ENCODE measurements at places on chromosomes 2 and 18.
A peak's percentile ranks its signal among the peaks of the same experiment; 100 is the strongest.

- no peak for DNase-seq
These were observed 172.9 kb downstream of the CELF4 start for GRCh38 chr18:37392648-37393047.

DNA sequence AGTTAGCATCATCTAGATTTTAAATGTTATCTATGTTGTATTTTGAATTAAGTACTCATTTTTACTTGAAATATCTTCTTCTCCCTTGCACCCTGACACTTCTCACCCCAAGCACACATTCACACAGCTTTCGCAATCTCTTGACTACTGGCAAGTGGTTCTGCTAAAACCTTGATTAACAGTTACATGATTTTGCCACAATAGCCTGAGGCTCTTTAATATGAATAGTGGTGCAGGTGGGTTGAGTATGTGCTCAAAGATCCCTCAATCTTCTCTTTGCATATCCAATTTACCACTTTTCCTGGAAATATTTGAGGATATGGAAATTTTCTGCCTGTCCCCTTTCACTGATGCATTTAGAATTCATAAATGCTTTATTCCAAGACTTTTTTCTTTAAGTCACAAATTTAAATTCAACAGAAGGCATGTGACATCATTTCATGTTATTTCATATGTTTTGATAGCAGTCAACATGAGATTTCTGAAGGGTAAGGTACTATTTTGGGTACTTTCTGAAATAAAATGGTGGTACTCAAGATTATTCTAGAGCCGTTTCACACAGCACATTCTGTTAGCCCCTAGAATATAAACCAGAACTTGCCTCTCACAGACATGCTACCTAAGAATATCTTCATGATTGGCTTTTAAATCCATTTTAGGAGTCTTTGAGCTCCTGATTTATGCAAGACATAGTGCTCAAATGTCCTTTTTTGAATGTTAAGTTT, 339.7 kb downstream of the RPRM start:
- DNase-seq: no peak

- no peak for DNase-seq
These were observed 273.6 kb downstream of the SLC8A1 start for GRCh38 chr2:40178171-40178778.

DNA sequence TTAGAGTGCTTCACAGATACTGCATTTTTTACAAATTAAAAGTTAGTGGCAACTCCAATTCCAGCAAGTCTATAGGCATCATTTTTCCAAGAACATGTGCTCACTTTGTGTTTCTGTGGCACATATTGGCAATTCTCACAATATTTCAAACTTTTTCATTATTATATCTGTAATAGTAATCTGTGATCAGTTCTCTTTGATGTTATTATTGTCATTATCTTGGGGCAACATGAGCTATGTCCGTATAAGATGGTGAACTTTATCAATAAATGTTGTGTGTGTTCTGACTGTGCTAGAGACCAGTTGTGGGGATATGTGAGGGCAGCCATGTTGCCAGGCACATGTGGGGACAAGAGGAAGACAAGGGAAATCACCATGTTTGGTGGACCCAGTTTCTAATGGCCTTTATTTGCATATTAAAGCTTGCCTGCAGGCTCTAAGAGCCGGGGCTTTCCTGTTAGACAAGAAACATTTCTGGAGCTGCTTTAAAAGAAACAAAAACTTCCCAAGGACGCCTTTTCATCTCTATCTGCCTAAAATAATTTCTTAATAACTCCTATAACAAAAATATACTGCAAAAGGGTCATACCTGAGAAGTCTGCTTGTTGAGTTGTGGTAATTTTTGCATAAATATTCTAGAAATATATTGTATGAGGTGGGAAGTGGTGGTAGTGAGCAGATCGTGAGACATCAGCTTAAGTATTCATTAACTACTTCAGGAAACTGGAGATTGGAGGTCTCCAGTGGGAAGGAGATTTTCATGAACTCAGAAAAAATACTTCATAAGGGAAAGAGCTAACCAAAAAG, 37.2 kb downstream of the KYNU start:
- no peak for DNase-seq

DNA sequence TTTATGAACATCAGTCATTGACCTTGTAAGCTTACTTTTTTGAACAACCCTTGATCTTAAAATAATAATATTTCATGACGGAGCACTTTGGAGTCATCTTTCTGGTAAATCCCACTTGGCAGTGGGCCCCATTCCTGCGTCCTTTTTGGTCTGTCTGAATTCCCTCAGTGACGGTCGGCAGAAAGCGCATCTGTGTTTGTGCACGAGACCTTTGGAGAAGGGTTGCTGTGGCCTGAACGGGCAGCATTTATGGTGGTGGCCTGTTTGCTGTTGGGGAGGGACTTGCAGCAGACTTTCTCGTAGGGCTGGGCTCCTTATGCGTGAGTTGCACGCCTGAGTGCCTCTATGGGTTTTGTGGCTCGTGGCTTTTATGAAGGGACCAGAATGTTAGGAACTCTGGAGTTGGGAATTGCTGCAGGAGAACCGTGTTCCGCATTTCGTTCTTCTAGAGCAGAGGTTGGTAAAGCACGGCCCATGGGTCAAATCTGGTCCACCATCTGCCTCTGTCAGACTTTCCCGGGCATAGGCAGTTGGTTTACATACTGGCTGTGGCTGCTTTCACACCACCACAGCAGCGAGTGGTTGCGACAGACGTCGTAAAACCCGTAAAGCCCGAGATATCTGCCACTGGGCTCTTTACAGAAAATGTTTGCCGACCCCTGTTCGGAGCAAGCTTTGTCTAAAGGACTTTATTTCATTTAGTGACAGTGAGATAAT, 30.8 kb downstream of the LPIN1 start:
- peak; percentile 74 for DNase-seq

DNA sequence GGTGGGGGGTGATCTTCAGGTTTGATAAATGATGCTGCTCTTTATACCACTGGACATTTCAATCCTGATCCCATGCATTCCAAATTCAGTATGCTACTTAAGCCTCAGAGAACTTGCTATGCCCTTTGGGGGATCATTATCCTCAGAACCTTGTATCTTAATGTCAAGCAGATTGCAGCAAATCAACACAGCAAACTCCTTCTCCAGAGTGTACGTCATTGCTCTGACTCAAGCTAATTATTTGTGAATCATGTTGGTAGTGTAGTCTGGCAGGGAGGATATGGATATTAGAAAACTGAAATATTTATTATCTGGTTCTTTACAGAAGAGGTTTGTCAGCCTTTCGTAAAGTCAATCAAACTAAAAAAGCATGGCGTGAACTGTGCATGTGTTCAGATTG, 562.5 kb upstream of the FAM98A start:
- no peak for DNase-seq

DNA sequence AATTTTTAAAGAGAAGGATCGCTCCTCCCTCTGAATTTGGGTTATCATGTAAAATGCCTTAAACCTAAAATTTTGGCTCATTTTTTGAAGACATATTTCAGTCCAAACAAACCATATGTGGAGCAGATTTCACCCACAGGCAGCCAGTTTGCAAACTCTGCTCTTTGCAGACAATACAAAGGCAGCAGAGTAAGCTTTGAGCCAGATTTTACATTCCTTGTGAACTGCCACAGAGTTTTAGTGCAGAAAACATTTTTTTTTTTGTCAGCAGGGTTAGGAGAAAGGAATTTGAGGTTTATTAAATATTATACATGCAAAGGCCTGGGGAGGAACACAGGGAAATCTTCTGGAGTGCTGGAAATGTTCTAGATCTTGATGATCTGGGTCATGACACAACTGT, 171.9 kb upstream of the FN1 start:
- no peak for DNase-seq

DNA sequence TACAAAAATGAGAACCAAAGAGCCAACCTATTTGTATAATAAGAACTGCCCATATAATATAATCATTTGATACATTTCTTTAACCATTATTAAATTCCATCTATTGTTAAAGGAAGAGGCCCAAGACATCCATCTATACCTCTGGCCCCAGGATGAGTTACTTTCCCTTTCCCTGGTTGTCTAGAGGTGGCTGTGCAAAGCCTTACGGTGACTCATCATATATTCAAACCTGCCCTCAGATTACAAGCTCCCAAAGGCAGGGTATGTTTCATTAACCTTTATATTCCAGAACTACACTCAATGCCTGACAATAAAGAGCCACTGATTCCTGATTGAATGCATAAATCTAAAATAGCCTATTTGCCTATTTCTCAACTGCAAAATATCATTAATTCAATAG, 105.8 kb upstream of the PID1 start:
- DNase-seq: no peak

GRCh38 chr2:239112127-239112774, 264.4 kb downstream of the TWIST2 start:
- DNase-seq: no peak

GRCh38 chr2:40043641-40044040, 264.6 kb upstream of the THUMPD2 start:
- no peak for DNase-seq

- no peak for DNase-seq
These were observed 80.6 kb downstream of the MTCL1 start for GRCh38 chr18:8785855-8786482.

DNA sequence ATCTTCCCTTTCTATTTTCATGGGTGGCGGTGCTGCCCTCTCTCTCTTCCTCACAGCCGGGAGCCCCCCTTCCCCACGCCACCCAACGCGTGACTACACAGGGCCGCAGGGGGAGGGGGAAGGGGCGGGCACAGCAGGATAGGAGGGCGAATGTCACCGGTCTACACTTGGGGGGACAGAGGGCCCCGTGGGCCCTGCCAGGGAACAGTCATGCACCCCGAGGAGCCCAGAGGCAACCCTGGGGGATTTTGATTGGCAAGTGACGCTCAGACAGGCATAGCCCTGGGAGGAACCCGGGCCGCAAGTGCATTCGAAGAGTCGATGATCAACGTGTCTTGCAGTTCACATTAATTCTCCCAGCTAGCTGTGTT, 91.1 kb upstream of the ANKRD30BL start:
- DNase-seq: no peak

GRCh38 chr2:27298391-27299080, 9.7 kb downstream of the UCN start:
- DNase-seq: peak; percentile 55

GRCh38 chr2:231931481-231931915, 5.3 kb upstream of the NPPC start:
- peak; percentile 70 for DNase-seq

- no peak for DNase-seq
These were observed 133.3 kb downstream of the CDH2 start for GRCh38 chr18:28043631-28044030.

DNA sequence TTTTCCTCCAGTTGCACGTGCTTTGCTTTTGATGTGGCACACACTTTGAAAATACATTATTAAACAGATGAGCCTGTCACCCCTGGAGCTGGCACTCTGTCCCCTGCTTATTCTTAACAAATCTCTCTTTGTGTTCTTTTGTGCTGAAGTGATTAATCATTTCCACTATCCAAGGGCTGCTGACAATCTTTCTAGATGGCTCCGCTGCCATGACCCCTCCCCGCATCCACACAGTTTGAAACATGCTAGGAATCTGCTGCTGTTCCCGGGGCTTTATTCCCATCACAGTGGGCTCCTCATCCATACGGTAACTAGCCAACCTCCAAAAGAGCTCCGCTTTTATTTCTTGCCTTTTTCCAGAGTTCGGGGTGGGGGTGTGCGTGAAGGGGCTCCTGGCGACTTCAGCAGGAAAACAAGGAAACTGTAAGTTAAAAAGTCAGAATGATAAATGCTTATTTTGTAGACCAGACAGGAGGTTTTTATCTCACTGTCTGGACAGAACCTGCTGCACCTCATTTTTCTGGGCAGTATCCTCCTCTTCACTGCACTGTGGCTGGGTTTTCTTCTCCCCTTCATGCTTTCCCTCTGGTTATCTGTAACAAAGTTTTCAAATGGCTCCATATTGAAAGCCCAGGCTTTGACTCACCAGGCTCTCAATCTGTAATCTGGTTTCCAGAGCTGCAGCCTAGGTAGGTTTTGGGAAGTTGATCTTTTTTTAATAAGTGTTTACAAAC, 319.7 kb downstream of the AFF3 start:
- no peak for DNase-seq

DNA sequence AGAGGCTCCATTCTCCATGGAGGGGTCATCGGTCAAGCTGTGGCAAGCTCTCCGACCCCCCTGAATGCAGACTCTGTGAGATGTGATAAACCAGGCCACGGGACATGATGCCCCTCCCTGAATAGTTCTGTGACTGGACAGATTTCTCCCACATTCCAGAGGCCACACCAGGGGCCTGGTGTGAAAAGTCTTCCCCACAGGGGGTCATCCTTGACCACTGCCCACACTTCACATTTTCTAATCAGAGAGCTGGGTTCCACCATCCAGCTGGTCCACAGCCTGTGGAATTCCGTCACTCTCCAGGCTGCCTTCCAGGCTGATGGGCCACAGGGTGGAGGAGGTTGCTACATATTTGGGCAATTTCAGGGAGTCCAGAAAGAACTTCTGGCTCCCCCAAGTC, 51.3 kb upstream of the CYRIA start:
- no peak for DNase-seq

- DNase-seq: no peak
These were observed 89.0 kb upstream of the DLGAP1 start for GRCh38 chr18:4544142-4544541.

DNA sequence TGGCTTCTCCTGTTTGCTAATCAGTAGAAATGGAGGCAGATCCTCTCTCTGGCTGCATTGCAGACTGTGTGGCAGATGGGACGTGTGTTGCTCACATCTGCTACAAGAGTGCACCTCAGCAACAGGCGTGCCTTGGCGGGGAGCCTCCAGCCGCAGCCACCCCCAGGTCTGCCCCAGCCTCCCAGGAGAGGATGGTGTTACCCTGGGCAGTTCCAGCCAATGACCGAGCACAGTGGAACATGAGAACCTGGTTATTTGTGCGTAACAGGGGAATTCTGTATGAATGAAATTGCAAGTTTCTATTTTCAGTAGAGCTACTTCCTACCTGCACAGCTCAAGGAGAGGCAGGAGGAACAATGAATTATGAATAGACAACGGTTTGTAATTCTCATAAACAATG, 130.6 kb upstream of the CBLN2 start:
- no peak for DNase-seq

GRCh38 chr2:131535526-131535925, 7.8 kb downstream of the CCDC74A start:
- no peak for DNase-seq

DNA sequence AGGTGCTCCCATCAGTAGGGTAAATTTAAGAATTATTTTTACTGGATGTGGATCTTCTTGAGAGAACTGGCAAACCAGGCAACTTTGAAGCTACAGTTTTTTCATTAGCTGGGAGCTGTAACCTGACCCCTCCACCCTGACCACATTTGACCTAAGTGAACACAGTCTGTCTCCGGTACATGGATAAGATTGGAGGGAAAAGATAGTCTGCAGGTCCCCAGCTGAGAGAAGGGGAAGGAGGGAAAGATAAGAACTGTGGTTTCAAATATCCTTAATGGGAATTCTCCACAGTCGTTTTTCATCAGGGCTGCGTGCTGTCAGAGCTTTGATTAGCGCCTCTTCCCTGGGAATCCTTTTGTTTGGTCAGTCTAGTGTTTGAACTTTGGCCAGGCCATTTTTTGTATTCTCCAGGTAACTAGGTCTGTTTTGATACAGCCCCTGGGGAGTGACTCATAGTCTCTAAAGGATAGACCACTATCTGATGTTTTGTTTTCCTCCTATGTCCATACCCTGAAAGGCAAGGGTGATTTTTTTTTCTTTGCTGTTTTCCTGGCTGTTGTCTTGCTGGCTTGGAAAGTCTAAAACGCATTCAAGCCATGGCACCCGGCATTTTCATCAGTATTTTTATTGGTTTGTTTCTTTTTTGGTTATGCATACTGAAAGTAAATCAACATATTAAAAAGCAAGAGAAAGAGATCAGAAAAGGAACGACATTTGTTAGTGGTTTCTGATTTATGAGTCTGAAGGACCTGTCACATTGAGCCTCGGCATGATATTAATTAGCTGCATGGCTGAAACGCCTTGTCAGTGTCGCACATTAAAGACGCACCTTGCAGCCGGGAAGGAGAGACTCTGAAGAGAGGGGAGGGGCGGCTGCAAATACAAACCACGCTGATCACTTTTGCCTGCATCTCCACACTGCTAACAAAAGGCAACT, 183.4 kb upstream of the FN1 start:
- no peak for DNase-seq

Data from posterior vena cava (tissue), 2 donors.